ENCODE measurements at places on chromosomes 4 and X. TPM values are rescaled to one million over a fixed set of nuclear protein-coding genes. Genes with fewer than 3 reads are reported as not detected.
A peak's percentile ranks its signal among the peaks of the same experiment; 100 is the strongest.

Gene MAGEB10
- total RNA-seq, result not detected

Gene MAGEB16
- not detected for total RNA-seq

DNA sequence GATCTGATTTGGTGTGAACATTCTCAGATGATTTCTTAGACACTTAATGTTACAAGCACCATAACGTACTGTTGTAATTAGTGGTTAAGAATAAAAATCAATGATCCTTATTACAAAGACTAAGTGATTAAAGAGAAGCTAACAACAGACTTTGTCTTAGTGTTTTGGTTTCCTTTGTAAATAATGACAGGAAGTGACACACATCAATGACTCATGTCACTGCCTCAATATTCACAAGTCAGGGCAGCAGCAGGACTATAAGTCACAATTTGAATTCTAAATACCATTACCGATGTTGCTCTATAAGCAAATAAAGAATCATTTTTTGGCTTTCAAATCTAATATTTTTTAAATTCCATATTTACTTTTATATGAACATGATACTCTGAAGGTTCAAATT is 115.8 kb upstream of the FAT4 start:
- no peak for DNase-seq

DNA sequence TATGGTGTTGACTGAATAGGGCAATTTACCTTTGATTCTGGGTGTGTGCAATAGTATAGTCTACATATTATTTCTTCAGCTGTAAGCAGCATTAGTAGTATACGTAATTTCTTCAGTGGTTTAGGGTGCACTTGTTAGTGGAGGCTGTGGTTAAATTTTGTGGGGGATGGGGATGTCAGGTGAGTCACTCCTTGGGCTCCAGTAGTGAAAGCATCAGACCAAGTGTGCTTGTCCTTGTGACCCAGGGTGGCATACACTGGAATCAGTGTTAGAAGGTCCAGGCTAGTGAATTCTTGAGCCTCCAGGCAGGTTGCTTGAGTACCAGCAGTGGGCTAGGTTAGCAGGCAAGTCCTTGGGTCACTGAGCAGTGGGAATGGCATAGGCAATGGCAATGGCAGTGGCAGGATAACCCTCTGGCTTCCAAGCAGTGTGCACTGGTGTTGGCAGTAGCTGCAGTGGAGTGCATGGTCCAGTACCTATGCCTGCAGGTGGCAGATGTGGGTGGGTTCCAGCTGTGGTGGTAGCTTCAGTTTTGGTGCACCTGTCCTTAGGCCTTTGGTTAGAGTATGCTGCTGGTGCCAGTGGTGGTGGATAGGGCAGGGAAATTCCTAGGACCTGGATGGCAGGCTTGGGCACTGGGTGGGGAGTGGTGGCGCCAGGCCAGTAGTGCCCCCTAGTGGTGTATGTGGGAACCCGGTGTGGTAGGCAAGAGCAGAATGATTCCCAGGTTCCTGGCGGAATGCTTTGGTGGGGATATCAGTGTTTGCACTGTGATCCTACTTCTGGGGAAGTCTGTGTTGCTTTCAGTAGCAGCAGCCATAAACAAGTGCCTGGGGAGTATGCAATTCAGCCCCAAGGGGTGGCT is 531.0 kb downstream of the SMARCA1 start:
- DNase-seq, result no peak

Gene PCDH7
- 70.8 TPM for total RNA-seq

Gene LRRC66
- total RNA-seq, result 0.86 TPM

DNA sequence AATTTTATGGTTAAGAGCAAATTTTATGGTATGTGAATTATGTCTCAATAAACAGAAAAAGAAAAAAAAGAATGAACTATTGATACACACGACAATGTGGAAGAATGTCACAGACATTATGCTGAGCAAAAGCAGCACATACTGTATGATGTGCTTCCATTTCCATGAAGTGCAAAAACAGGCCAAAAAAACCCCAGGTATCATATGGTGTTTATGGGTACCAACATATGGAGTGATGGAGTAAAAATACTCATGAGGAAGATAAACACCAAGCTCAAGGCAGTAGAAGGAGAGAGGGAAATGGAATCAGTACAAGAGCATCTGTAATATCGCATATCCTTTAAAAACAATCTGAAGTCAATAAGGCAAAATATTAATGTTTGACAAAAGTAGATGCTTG is 4.2 kb upstream of the GATA1 start:
- no peak for DNase-seq

GRCh38 chr4:133152831-133153481 is 3.9 kb downstream of the PCDH10 start:
- no peak for DNase-seq

Gene FGF13
- total RNA-seq, result 1.2 TPM

DNA sequence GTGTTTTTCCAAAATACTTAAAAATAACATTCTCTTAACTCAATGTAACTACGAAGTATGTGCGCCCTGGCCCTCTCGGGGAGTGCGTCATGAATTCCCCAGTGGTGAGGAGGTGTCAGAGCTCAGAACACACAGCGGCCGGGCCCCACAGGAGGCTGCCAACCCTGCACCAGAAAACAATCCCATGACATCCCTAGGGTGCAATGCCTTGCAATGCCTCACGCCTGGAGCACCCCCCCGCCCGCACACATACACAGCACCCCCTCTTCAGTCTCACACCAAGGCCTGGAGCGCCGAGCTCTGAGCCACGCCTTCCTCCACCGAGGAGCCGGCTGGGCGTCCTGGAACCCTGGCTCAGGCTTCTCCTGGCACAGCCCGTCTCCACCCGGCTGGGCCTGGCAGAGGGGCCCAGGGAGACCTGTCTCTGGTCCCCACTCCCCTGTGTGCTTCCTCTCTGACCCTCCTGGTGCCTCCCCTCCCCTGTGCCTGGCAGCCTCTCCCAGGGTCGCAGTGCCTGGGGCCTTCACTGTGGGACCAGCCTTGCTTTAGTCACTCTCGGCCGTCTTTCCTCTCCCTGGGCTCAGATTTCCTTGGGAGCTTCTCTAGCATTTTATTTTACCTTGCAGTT is 108.2 kb upstream of the ADRA2C start:
- no peak for DNase-seq

DNA sequence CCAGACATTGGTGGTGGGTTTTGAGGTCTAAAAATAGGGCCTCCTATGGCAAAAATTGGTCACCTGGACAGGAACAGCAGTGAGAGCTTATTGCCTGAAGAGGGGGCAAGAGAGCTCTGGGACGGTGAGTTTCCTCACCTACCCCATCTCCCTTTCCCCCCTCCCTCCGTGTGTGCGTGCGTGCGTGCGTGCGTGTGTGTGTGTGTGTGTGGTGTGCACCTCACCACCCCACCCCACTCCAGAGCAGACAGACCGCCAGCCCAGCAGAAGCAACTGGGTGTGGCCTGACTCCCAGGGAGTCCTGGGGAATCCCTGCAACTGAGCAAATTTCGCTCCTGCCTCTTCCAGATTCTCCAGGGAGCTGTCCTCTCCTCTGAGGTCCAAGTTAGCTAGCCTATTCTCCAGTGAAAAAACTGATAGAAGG is 44.7 kb downstream of the PRPS1 start:
- DNase-seq, result peak; percentile 80

DNA sequence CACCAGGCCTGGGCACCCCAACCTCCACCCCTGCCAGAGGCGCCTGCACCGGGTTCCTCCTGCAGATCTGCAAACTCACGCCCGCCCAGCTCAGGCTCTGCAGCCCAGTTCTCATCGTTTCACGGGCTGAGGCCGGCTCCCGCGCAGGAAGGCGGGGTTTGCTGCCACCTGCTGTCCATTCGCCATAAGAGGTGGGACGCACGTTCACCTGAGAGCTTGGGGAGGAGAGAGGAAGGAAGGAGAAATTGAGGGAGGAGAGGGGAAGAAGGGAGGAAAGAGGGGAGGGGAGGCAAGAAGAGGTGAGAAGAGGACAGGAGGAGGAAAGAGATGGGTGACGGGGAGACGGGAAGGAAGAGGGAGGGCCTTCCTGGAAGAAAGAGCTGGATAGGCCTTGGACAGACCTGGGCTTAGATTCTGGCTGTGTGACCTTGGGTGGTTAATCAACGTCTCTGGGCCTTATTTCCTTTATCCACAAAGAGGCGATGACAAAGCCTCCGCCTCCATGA is 114.5 kb downstream of the ADRA2C start:
- DNase-seq, result no peak

DNA sequence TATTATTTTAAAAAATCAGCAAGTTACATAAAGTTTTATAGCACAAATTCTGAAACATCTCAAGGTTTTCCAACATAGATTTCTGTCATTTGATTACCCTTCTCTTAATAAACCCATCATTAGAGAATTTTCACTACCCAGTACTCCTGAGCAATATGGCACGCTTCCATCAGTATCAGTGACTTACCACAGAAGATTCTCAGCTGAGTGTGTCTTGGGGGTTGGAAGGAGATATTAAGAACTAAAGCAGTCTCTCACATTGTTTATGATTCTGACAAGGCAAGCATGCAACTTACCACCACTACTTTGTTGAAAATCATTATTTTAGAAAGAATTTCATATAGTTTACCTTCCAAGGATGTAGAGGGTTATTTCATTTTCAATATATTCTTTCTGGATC is 67.7 kb downstream of the INPP4B start:
- no peak for DNase-seq

- DNase-seq, result no peak
Observed at GRCh38 chrX:136745215-136746173, 35.2 kb downstream of the ARHGEF6 start.

- no peak for DNase-seq
Observed at GRCh38 chr4:78534286-78534955, 17.1 kb upstream of the ANXA3 start.

DNA sequence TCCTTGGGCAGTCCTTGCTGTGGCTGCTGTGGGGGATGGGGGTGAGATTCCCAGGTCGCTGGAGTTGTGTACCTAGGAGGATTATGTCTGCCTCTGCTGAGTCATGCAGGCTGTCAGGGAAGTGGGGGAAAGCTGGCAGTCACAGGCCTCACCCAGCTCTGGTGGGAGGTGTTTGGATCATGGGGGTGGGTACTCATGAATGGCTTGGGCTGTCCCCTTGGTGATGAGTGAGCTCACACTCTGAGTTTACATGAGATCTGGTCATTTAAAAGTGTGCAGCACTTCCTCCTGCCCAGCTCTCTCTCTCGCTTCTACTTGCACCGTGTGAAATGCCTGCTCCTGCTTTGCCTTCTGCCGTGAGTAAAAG is 24.6 kb upstream of the PDLIM3 start:
- no peak for DNase-seq

Gene SMIM31
- not detected for total RNA-seq

DNA sequence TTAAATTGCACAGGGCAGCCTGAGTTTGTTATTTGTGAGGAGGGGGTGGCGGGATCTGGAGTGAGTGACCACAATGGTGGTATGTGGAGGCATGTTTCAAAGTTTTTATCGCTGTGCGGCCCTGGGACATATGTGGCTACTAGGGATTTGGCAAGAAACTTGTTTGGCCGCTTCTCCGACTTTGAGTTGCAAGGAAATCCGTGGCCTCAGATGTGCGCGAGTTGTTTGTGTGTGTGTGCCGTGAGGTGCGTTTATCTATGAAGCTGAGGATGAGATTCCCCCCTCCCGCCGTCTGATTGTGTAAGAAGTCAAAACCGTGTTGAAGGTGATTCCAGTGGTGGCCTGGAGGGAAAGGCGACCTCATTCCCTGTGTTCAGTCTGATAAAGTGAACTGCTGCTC is 1.4 kb downstream of the JADE3 start:
- DNase-seq, result no peak

DNA sequence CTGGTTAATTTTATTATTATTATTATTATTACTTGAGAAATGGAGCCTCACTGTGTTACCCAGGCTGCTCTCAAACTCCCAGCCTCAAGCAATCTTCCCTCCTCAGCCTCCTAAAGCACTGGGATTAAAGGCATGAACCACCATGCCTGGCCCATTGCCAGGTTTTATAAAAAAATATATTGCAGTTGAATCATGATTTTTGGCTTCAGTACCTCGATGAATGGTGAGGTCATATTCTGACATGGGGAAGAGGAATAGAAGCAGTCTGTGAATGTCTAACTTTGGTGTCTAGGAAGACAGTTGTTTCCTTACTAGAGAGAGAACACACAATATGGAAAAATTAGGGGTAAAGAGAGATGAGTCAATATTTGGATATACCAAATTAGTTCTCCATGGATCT is 32.0 kb downstream of the CCSER1 start:
- DNase-seq, result no peak

- DNase-seq, result no peak
Observed at GRCh38 chr4:119204916-119205315, 7.6 kb upstream of the USP53 start.

Gene GABRB1
- 10.7 TPM for total RNA-seq

DNA sequence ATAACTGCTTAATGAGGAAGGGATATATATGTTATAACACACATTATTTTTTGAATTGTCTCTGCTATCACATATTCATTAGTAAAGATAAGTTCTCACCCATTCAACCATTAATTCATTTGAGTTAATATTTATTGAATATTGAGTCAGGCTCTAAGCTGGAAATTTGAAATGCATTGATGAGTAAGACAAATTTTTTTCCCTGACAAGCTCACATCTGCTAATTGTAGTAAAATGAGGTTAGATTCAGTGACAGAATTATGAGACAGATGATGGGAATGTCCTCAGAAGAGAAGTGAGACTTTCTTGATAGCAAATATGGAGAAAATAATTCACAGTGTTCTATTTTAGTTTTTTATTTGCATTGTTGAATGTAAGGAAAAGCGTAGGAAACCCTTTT is 194.3 kb downstream of the SLC4A4 start:
- no peak for DNase-seq

DNA sequence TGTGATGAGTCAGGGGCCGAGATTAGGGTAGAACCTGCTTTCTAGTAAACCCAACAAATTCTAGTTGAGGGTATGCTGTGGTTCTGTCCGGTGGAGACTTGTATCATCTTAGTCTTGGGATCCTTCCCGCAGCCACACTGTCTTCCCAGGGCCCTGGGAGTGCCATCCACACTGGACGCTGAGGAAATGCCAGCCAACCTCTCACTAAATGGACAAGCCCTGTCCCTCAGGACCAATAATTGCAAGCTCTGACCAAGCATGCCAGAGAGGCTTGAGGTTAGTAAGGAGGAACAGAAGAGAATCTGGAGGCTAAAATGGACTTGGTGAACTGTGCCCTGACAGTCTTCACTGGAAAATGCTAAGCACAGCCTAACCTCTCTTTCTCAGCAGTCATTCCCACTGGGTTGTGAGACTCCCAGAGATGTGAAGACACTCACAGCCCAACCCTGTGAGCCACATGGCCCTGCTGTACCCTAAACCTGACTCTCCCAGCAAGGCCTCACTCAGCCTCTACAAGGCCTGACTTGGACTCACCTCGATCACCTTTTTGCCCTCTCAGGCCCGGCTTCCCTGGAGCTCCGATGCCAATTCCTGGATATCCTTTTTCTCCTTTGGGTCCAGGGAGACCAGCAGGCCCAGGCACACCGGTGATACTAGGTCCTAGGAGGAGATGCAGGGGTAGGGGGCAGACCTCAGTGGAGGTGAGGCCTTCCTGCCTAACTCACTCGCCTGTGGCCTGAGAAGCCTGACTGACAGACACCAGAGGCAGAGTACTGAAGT is 77.6 kb downstream of the ATG4A start:
- DNase-seq, result no peak

Gene HSFX3
- total RNA-seq, result 0.59 TPM

Gene FGB
- total RNA-seq, result not detected

Gene SLC9B1
- 0.86 TPM for total RNA-seq

- DNase-seq, result no peak
Observed at GRCh38 chr4:143273160-143273917, 63.3 kb upstream of the GAB1 start.

GRCh38 chr4:10164877-10165283 is 48.3 kb upstream of the WDR1 start:
- DNase-seq, result no peak

Measured in cardiac septum (tissue), 1 donor.